ENCODE measurements at places on chromosomes 16 and 17. TPM values are rescaled to one million over a fixed set of nuclear protein-coding genes. Genes with fewer than 3 reads are reported as not detected.
A peak's percentile ranks its signal among the peaks of the same experiment; 100 is the strongest.

DNA sequence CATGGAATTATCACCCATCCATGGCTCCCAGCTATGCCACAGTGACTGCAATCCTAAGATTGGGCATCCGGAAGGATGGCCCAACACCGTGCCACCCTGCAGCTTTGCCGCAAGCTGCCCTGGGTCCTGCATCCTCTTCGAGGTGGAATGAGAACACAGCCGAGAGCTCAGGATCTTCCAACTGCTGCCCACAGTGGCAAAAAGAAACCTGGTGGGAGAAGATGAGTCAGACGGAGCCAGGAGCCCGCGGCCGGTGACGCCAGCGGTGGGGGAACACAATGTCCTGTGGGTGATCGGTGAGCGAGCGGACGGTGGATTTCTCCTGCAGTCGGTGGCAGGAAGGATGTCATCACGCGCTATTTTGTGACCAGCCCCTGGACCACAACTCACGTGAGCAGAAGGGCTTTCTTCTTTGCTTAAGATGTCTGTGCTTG, 20.1 kb downstream of the CD7 start:
- peaks cover 64% of the 10 kb centered on the region for H3K4me1 ChIP-seq
- DNase-seq = peak; percentile 92
- H3K27me3 ChIP-seq = no peaks in the 10 kb centered on the region
- peak overlapping the region; percentile 95 for H3K27ac ChIP-seq

Gene RHBDL1
- total RNA-seq = 2.0 TPM

DNA sequence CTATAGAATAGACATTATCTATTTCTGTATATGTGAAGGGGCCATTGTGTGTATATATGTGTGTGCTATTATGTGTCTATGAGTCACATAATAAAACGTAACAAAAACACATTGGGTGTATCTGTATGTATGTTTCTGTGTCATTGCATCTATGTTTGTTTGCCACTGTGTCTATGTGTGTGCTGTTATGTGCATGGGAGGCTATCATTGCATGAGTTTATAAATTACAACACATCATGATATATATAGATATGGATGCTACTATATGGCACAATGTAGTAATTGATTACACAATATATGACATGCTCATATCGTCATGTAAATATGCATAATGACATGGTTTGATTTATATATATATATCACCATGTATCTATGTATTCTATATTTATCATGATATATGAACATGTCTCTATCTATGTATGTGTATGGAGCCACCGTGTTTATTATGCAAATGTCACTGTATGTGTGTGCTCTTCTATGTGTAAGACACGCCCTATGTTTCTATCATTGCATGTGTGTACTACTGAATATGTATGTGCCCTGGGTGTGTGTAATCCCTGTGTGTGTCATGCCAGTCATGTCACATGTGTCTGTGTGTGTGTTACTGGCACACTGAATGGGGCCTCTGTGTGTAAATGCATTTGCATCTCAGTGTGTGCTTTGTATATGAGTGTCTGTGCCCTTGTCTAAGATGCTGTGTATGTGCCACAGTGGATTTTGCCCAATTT, 1.4 kb upstream of the TSPOAP1 start:
- peaks cover 29% of the 10 kb centered on the region for H3K4me1 ChIP-seq
- H3K4me3 ChIP-seq = peak overlapping the region; percentile 66
- H3K27me3 ChIP-seq = no peaks in the 10 kb centered on the region
- H3K27ac ChIP-seq = no peak overlapping the region
- no peaks in the 10 kb centered on the region for H3K36me3 ChIP-seq

Gene VASN
- total RNA-seq = 17.4 TPM

GRCh38 chr16:57871456-57871855, 69.2 kb upstream of the KIFC3 start:
- H3K27me3 ChIP-seq = no peaks in the 10 kb centered on the region
- no peaks in the 10 kb centered on the region for H3K4me1 ChIP-seq
- H3K4me3 ChIP-seq = no peak overlapping the region
- no peaks in the 10 kb centered on the region for H3K36me3 ChIP-seq
- DNase-seq = no peak

GRCh38 chr16:79610771-79611170, 10.2 kb upstream of the MAF start:
- DNase-seq = no peak
- no peaks in the 10 kb centered on the region for H3K27me3 ChIP-seq
- H3K27ac ChIP-seq = no peak overlapping the region
- no peaks in the 10 kb centered on the region for H3K4me1 ChIP-seq
- no peak overlapping the region for H3K4me3 ChIP-seq
- H3K36me3 ChIP-seq = no peaks in the 10 kb centered on the region

Gene P2RX1
- 8.7 TPM for total RNA-seq

Gene C1QTNF8
- total RNA-seq = not detected

DNA sequence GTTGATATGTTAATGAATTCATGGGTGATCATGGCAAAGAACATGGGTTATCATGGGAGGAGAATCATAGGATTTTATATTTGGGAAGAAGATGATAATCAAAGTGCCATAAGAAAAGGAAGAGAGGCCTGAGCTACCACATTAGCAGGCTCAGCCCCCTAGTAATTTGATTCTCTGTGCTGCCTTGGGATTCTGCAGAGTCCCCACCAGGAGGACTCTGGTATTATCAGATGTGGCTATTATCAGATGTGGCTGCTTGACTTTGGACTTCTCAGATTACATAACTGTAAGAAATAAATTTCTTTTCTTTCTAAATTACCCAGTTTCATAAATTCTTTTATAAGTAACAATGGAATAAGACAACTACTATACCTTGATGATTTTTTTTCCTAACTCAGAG, 137.6 kb downstream of the ITFG1 start:
- H3K4me1 ChIP-seq = no peaks in the 10 kb centered on the region
- no peak overlapping the region for H3K4me3 ChIP-seq
- no peak overlapping the region for H3K27ac ChIP-seq

GRCh38 chr17:75856062-75856756, 1.1 kb upstream of the WBP2 start:
- no peaks in the 10 kb centered on the region for H3K27me3 ChIP-seq
- peak overlapping the region; percentile 94 for H3K4me3 ChIP-seq
- DNase-seq = no peak
- H3K4me1 ChIP-seq = peaks cover 43% of the 10 kb centered on the region

GRCh38 chr16:1900452-1900774, 17.8 kb downstream of the HS3ST6 start:
- H3K27ac ChIP-seq = no peak overlapping the region
- H3K4me1 ChIP-seq = no peaks in the 10 kb centered on the region
- DNase-seq = no peak

DNA sequence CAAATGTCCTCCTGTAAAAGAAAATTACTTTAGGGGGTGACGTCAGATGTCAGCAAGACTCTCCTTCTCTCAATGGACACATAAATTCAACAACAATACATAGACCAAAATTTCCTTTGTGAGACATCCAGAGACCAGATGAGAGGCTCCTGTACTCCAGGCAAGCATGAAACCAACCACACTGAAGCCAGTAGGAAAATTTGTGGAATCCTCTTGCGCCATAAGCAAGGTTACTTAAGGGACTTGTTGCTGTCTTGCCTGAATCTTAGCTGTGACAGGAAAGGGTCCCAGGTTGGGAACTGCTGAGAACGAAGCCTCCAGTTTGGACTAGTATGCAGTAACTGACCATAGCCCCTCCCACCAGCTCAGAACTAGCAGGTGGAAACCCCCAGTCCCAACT, 56.0 kb downstream of the CEP112 start:
- no peak for DNase-seq
- H3K4me1 ChIP-seq = no peaks in the 10 kb centered on the region
- no peaks in the 10 kb centered on the region for H3K36me3 ChIP-seq

Measured in lower lobe of right lung (tissue), 2 donors.